ENCODE measurements at places on chromosomes 3 and 15.

DNA sequence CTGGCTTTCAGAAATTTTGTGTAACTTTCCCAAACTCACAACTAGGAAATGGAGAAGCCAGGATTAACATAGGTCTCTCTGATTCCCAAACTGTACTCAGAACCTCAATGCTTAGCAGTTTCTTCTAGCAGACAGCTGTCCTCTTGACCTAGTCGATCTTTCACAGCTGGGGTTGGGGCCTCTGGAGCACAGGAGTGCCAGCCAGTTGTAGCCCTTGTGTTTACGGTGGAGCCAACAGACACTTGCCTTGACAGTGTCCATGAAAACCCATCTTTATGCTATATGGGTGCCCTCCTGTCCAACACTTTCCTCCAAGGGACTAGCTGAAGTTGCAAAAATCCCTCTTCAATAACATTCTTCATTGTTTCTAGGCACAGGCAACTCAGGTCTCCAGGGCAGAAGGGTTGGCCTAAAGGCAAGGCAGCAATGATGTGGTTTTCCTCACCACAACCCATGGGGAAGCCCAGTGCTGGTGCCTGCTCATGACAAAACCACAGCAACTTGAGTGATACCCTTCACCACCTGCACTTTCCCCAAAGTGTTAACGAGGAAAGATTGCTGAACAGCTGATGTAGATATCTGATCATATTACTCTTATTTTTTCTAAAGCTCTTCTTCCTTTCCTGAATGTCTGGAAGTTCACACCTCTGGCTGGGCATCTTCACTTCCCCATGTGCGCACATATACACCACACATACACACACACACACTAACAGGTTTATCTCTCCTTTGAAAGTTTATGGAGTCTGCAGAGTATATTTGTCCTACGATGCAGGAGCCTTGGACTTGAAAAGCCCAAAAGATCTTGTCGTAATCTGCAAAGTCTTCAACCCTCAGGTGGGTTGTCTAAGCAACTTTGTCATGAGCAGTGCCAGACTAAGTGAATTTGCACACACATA, 11.0 kb upstream of the KNG1 start:
- DNase-seq, result no peak

GRCh38 chr3:160224256-160224655, 966 bp upstream of the C3orf80 start:
- no peak for DNase-seq

DNA sequence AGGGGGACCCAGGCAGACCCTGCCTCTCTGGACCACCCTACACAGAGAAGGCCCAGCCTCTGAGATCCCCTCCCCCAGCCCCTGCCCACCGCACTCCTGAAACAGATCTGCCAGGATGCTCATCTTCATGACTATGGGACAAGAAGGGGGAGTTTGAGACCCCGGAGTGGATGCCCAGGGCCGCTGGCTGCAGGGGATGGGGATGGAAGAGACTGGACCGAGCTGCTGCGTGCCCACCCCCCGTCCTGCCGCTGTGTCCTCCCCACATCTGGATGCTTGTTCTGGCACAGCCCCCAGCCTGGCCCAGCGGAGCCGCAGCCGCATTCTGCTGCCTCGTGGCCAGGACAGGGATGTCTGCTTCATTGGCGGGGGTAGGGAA, 30.3 kb upstream of the SEMA3F start:
- no peak for DNase-seq

DNA sequence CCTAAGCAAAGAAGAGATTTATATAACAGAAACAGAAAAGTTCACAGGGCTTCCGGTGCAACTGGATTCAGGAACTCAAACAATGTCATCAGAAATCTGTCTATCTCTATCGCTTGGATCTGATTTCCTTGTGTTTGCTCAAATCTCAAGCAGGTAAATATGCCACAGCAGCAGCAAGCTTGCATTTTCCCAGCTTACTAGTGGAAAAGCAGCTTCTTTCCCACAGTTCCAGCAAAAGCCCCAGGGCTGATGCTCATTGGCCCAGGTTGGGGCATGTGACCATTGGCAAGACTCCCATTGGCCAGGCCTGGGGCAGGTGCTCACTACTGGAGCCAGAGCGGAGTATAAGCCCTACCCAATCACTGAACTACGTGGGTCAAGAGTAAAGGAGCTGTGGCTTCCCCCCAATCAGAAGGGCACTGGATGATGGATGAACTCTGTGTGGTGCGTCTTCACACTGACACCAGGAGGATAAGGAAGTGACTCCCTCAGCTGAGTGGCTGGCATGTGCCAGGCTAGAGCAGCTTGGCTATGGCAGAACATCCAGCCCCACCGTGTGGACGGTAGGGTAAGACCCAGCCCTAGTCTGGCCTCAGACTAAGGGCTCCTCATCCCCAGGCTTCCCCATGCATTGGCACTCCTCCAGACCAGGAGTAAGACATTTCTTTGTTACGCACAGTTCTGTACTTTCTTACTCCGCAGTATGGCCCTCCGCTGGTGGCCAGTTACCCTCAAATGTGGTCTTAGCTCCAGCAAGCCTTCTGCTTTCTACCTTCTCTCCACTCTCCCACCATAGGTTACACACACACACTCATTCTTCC, 13.1 kb upstream of the VIPR1 start:
- DNase-seq, result no peak

DNA sequence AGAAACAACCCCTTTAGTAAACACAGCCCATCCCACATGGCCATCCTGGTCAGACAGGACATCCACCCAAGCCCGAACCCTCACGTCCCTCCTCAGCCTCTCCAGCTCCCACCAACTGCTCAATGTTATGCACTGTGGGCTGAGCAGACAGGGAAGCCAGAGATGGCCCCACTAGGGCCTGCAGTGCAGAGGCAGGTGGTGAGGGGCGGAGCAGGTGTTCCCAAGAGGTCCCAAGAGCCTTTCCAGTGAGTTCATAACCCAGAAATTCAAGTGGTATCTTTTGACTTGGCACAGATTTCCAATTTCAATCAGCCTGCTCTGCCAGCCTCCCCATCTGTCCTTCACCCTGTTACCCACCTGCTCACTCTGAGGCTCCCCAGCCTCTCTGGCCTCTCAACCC, 130.3 kb downstream of the LIPC start:
- DNase-seq, result no peak

- DNase-seq, result no peak
Observed at GRCh38 chr3:138578961-138579574, 15.0 kb downstream of the CEP70 start.

DNA sequence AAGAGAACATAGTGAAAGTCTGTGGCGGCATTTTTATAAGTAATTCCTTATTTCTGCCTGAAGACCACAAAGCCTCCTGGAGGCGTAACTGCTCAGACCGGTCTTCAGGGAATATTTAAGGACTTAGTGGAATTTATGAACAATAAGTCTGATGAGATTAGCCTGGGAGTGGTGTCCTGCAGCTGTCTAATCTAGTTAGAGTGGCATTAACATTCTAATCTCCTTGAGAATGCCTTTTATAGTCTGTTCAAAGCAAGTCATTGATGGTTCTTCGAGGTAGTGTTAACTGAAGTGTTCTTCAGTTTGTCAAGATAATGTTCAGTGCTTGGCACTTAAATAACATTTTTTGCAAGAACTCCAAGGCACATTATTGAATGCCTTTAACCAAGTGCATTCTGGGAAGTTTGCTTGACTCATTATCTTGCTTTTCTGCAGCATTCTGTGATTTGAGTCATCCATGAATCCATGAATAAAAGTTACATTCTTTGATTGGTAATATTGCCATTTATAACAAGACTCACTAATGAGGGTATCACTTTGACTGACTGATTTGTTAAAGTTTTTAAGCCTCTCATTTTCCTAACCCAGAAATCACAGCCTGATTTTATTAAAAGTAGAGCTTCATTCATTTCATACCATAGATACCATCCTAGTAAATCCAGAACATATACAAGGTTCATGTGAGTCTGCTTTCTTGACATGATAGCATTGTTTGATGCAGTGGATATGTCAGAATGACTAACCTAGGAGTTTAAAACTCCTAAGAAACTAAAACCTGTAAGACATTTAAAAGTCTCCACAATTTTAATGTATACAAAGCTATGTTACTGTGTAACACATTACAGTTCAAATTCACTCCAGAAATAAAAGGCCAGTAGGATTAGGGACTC, 12.5 kb downstream of the RBM5 start:
- DNase-seq, result no peak

DNA sequence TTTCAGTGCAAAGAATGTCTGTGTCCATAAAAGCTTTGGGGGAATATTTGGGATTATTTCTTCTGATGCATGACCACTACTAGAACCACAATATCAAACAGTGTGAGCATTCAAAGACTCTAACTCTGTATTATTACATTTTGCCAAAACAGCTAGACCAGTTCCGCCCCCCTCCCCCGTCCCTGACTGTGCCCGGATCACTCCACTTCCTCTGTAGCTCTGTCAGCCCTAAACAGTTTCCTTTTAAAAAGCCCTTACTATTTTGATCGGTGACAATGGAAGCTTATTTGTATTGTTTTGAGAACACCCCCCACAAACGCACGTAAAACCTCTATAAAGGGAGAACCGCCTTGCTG, 36.6 kb upstream of the EPHB3 start:
- DNase-seq, result no peak

GRCh38 chr3:182327196-182327681, 466.1 kb upstream of the ATP11B start:
- no peak for DNase-seq

GRCh38 chr3:48555231-48555948, 1.2 kb downstream of the PFKFB4 start:
- no peak for DNase-seq

DNA sequence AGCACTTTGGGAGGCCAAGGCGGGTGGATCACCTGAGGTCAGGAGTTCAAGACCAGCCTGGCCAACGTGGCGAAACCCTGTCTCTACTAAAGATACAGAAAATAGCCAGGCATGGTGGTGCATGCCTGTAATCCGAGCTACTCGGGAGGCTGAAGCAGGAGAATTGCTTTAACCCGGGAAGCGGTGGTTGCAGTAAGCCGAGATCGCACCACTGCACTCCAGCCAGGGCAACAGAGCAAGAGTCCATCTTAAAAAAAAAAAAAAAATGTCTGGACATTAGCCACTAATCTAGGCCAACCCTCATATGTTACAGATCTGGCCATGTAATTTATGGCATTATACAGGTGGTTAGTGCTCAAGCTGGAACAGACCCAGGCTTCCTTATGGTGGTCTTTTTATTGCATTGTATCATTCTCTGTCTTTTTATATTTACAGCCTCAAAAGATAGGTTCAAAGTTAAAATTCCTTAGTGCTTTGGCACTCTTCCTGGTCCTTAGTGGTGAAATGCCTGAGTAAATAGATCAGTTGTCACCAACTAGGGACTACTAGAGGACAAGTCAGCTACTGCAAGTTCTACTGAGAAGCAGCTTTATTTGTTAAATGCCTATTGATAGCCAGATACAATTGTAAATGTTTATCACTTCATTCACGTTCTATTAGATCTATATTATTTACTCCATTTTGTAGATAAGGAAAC, 16.0 kb downstream of the STARD9 start:
- no peak for DNase-seq

DNA sequence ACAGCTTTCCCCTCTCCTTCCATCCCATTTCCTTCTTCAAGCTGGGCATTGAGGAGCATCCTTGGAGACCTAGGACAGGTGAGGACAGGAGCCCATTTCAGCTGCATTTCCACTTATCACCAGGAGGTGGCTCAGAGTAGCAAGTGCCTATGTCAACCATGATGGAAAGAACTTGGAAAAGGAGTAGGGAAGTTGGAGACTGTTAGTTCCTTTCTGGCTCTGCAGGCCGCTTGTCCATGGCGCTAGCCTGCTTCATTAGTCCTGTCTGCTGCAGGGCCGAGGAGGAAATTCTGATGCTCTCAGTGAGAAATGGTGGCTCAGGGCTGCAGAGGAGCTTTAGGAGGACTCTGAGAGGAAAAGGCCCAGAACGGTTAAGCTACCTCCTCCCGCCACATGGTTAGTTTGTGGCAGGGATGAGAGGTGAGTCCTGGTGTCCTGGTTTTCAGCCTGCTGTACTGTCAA, 7.0 kb upstream of the CD276 start:
- peak; percentile 23 for DNase-seq

DNA sequence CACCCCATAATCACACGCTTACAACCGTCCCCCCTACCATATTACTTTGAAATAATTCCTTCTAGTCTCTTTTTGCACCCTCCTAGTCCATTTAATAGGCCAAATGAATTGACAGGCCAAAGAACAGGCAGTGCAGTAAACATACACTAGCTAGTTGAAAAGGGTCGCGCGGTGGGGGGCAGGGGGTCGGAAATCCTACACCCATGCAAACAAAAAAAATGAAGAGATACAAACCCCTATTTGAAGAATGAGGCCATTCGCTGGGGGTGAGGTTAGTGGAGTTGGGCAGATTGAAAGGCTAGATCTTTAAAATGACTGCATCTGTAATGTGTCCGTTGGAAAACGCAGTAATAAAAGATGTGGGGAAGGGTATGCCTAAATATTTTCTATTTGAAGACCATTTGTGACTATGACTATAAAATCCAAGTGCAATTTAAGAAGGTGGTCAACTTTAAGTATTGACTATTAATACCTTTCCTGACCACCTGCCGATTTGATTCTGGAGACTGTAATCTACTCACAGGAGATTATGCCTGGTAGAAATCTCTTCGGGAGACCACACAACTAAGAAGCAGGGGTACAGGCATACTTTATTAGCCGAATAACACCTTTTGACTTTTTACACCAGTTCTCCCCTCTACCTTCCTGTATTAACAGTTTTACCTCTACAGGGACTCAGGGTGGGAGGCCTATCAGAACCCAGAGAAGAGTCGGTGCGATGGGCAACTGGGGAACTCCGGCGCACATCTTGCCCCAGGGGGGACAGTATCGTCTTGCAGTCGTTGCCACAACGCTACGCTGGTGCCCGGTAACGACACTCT, 762 bp upstream of the ARL6 start:
- DNase-seq, result no peak

Measured in stimulated activated naive CD4-positive, alpha-beta T cell (primary cell).